ENCODE measurements at places on chromosomes 4 and X.

GRCh38 chr4:148327683-148328082, 114.5 kb downstream of the NR3C2 start:
- no peak for DNase-seq

GRCh38 chr4:99856166-99856565, 38.1 kb downstream of the LAMTOR3 start:
- no peak for DNase-seq

- no peak for DNase-seq
Observed at GRCh38 chrX:115564243-115564642, 3.3 kb downstream of the PLS3 start.

- no peak for DNase-seq
Observed at GRCh38 chr4:1676605-1677525, 7.2 kb downstream of the FAM53A start.

DNA sequence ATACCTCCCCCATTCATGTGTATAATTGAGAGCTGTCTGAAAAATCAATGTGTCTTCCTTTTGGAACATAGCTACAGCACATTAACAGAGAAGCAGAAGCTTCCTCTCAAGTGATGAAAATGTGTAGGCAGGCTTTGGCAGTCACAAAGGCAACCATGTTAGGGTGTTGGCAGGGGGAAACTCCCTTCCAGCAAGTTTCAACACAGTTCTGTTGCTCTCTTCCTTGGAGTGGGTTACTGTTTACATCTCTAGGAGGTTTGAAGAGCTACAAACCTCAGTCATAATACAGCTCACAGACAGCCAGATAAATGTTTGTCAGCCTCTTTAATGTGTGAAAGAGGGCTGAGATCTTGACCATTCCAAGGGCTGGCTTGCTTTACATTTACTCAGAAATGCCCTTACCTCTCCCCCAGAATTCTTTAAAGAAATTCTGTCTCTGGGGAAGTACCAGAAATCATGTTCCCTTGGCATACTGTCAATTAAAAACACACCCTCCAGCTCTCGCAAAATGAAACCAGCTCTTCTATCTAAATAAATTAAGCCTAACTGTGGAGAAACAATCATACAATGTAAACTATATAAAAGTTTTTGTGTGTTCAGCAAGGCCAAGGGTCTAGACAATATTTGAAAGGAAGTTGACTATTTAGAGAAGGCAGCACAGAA, 18.9 kb downstream of the ZBTB33 start:
- DNase-seq, result no peak

DNA sequence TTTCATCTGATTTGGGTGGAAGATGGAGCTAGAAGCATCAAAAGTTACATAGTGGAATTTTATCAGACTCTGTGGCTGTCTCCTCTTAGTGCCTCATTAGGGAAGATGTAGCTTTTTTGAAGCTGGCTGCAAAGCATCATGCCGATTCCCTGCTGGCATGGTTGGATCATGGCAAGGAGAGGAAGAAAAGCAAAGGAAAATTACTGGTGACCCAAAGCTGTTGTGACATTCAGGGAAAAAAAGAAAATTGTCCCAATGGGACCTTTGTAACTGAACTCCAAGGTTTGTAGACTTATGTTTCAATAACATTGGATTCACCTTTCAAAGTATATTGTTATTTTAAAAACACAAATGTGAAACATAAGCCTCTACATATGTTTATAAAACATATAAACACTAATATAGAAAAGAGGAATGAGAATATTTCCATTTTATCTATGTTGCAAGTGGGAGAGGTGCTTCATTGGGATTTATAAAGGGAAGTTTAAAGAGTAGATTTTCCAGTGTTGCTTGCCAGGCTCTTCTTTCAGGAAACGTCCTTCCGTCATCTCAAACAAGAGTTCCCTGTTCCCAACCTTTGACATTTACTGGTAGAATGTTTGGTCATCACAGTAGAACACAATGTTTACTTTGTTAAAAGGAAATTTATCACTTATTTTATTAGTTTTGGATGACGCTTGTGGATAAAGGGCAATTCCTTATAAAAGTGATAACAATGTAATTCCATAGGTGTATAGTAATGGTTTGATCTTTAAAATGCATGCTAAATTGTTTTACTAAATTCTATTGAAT, 190.1 kb upstream of the GPRIN3 start:
- no peak for DNase-seq

DNA sequence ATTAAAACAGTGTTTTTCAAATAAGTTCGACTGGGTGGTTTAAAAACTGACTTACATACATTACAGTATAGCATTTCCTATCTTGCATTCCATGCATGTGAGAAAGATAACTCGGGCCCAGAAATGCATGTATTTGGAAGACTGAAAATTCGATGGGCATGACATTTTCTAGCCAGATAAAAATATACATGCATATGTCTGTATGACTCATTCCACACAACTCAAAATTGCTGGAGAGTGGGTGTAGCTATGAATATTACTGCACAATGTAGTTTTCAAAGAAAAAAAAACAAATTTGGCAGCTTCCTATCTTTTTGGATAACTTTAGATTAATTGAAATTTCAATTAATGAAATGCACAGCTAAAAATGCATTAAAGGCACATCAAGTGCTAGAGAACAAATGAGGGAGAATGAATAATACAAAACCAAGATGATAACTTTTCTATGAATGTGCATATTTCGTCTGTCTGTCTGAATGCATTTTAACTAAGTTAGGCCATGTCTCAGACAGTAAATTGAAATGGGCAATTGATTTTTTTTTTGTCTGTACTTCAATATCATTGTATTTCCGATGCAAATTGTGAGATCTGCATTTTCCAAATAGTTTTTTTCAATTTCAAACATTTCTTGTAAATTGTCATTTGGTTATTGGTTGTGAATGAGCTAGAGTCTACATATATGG, 54.5 kb upstream of the GABRA2 start:
- DNase-seq, result no peak

DNA sequence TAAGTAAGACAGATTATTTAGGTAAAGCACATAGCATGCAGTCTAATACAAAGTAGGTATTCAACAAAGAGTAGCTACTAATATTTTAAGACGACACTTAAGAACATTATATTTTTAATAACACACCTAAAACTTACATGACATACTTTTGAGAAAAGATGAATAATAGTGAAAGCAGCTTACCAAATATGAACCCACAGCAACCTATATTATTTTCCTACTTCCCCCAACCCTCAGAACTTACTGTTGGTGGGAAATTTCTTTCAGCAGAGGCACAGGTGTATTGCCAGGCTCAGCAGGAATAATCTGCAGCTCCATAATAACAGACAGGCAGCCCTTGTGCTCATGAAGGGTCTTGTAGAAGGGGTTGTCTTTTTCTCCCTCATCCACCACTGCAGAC, 498.9 kb downstream of the GLUD2 start:
- no peak for DNase-seq

GRCh38 chrX:8653956-8654355, 78.0 kb downstream of the ANOS1 start:
- DNase-seq, result no peak

GRCh38 chrX:46758956-46759644, at the start of gene SLC9A7:
Gene SLC9A7 (minus strand): TSS chrX:46759118. CDS start chrX:46759029, 89 bp downstream.
- peak; percentile 50 for DNase-seq

DNA sequence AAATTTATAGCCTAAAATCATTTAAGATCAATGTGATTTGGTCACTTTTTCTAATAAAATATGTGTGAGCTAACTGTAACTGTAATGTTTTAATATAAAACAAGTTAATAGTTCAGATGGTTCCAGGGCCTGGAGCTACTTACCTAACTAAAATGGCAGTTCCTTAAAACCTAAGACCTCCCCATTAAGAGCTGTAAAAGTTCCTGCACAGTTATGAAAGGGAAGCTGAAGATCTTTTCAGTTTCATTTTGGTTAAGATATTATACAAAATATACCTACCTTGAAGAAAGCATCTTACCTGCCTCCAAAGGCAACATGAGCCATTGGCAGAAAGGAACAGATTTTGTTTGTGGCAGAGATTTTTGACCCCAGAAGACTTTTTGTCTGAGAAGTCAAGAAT, 30.1 kb downstream of the HPF1 start:
- no peak for DNase-seq

DNA sequence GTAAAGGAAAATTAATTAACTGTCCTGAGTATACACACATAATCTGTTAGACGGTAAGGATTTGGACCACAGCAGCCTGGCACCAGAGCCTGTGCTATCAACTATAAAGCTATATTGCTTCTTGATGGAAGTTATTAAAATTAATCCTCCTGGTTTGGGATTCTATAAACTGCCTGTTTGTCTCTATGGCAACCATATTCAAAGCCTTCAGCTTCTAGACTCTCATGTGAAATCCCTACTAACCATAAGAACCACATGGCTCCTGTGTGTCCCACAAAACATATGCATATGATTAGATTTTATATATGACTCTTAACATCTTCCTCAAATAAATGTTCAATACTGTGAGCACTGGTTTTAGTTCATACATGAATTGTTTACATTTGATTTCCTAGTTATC, 380.8 kb downstream of the ANKRD50 start:
- no peak for DNase-seq

DNA sequence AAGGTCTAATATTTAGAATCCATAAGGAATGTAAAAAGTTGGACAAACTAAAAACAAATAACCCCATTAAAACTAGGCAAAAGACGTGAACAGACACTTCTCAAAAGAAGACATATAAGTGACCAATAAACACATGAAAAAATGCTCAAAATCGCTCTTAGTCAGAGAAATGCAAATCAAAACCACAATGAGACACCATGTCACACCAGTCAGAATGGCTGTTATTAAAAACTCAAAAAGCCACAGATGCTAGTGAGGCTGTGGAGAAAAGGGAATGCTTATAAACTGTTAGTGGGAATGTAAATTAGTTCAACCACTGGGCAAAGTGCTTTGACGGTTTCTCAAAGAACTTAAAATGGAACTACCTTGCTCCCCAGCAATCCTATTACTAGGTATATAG, 674.3 kb upstream of the MAGEB2 start:
- no peak for DNase-seq

DNA sequence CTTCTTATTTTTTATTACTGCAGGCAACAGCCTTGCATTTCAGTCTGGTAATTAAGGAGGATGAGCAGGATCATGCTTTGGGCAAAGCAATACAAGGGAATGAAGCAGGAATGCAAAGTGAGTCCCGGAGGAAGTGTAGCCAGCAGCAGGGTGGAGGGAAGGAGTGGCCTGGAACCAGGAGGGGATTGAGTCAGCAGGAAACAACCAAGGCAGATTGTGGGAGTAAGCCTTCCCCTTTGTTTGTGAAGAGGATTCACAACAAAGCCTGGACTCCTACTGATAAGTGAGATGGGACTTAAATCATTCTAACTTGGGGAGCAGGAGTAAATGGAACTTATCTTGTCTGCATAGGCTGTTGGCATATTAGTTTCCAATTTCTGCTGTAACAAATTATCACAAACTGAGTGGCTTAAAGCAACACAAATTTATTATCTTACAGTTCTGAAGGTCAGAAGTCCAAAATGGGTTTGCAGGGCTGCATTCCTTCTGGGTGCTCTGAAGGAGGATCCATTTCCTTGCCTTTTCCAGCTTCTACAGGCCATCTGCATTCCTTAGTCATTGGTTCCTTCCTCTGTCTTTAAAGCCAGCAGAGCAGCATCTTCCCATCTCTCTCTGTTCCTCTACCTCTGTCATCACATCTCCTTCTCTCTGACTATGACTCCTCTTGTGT, 93.2 kb upstream of the AP1S2 start:
- no peak for DNase-seq

GRCh38 chr4:39718366-39719323, 20.7 kb downstream of the UBE2K start:
- DNase-seq, result no peak

DNA sequence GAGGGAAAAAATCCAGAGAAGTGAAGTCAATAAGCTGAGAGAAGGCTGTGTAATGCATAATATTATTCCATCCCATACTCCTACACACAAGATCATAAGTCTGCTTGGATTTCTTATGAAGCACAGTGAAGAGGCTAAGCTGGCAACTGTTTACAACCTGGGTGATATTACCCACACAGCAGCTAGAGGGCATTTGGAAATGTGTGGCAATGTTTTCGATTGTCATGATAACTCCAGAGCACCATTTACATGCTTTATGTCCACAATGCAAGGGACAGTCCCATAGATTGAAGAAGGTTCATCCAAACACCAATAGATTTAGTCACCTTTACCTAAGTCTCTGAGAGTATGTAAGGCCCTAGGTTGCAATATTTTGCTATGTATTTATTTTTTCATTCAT, 412.2 kb downstream of the PPP3CA start:
- no peak for DNase-seq

DNA sequence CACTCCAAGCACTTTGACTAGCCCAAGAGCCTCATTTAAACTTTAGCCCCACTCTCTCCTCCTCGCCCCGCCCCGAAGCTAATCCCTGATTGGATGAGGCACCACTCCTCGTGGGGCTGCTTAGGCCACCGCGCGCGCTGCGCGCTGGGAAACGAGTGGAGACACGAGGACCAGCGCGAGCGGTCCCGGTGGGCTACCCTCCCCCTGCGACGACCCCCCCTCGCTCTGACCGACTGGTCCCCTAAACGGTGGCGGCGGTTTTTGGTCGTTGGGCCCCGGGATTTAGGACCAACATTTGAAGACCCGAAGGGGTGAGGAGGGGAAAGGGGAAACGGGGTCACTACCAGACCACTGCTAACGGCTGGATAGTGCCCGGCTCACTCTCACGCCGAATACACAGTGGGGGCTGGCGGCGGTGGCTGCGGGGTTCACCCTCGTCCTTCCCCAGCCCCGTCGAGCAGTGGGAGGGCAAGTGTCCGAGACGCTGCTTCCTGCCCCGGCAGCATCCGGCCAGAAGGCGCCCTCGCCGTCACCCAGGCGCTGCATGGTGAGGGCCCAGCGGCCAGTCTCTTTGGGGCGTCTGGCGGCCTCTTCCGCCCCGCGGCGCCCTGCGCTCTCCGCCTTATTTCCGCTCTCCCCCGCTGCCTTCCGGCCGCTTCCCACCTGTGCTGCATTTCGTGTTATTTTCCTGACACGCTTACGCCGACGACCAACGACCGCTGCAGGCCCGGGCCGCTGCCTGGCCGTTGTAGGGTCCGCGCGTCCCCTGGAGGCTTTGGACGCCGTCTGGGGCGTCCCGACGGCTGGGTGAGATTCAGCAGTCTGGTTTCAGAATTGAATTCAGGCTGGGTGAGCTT, at the start of gene RBM46:
RBM46 (plus strand) TSS at position 147 of the 857 bp plus-strand sequence. CDS start 15,481 bp downstream, outside the sequence.
- DNase-seq, result no peak

DNA sequence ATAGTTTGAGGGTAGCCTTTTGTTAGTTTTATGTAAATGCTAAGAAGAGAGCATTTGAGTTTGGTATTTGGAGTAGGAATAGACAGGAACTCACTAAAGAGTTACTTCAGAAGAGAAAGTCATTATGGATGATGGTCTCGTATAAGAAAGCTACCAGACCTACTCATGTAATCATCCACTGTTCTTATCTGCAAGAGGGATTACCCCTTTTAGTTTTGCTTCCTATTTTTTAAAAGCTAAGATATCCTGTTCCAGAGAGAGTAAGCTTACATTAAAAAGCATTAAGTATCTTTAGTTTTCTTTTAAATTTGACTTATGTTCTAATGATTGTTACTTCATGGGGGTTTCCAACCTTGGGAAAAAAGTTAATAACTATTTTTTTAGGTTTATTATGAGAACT, 12.5 kb upstream of the ART3 start:
- DNase-seq, result no peak

DNA sequence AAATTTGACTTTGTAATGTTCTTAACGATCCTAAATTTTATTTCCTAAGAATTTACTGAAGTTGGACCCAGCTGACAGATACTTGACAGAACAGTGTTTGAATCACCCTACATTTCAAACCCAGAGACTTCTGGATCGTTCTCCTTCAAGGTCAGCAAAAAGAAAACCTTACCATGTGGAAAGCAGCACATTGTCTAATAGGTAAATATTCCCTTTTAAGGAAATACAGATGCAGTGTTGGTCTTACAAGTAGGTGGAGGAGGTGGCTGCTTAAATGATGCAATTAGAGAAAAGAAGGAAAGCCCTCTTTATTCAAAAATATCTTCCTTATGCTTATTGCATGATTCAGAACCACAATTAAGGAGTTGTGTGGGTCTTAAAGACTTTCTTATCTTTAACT, 73.5 kb downstream of the RS1 start:
- DNase-seq, result no peak

All from thymus (tissue), 14 donors.